ENCODE measurements at places on chromosomes 2 and 18.

DNA sequence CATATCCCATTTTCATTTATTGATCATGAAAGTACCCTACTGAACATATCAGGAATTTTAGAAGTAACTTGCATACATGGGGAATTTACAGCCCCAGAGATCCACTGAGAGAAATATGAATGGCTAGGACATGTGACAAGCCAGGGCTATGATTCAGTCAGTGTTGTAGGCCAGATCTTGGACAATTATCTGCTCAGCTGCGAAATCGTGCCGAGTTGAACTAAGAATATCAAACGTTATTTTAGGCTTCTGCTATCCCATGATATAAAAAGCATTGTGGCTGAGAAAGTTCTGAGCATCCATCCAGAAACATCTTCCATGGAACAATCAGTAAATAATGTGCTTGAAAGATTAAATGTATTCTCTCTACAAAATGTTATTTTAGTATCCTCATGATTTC lies 85.7 kb upstream of the UNC80 start:
- no peak for DNase-seq

GRCh38 chr18:50926521-50926920 lies 41.3 kb upstream of the ELAC1 start:
- no peak for DNase-seq

DNA sequence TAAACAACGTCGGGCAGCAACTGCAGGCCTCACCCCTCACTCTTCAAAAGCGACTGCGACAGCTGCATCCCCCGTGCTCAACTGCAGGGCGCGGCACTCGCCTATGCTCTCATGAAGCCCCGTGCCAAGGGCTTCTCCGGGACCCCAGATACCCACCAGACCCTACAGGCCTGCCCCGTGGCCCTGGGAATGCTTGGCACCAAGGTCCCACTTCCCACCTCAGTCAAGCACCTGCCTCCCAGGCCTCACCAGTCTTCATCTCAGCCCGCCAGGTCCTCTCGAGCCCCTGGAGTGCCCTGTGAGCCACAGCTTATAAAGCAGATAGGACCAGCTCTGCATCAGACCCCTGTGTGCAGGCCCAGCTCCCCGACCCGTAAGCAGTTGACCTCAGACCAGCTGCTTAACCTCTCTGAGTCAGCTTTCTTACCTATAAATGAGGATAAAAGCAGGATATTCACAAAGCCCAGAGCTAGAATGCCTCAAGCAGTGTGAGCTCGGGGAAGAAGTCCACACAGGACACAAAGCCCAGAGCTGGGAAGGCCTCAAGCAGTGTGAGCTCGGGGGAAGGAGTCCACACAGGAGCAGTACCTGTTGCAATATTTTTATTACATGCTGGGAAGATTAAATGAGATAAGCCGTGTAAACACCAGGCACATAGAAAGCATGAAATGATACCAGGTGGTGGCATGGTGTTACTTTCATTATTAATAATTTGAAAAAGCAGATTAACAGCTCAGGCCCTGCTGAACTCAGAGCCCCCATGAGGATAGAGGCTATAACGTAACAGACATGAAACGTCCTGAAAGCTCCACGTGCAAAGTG lies 96.9 kb downstream of the HDAC4 start:
- no peak for DNase-seq

DNA sequence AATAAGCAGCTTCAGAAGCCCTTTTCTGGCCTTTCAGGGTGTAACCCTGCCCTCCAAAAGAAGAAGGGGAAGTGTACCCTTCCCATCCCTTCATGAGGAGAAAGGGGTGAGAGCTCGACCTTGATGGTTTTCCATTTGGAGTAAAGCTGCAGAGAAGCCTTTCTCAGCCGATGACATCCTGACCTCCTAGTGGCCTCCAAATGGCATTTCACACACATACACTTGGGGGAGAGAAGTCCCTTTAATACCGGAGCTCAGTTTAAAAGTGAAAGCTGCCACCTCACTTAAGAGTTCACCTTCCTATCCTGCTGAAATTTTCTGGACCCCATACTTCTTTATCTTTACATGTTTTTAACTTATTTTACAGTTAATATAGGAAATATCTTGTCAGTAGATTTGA lies 716.7 kb downstream of the DCDC2C start:
- no peak for DNase-seq

- DNase-seq = no peak
Measured at GRCh38 chr2:84940088-84940470, 30.9 kb upstream of the KCMF1 start.

GRCh38 chr2:68974251-68974650 lies at the start of gene GKN1:
Gene GKN1, plus strand, starts transcription at chr2:68974636. Its CDS starts 42 bp downstream, at chr2:68974678.
- no peak for DNase-seq

DNA sequence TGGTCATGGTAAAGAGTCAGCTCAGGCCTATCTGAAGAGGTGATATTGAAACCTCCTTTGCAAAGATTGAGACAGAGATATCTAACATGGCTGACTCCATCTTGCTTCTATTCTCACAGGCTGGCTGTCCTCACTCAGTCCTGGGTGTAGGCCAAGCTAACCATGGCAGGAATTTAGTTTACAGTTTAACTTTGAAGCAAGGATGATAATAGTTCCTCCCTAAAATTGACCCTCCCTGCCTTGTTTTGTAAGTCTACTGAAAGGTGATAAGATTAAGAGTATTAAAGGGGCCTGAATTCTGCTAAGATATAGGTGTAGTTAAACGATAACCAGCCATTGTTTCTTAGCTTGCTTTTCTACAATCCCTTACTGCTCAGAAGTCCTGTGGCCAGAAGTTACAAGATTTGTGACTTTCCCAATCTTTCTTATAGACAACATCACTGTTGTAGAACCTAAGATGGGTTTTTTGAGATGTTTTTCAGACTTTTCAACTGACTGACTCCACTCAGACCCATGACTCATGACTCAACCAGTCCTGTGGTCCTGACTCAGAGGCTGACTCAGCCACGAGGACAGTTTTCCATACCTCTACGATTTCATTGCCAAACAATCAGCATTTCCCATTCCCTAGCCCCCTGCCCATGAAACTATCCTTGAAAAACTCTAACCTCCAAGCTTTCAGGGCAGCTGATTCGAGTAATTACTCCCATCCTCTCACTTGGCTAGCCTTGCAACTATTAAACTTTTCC lies 195.7 kb upstream of the SESTD1 start:
- peak; percentile 70 for DNase-seq

DNA sequence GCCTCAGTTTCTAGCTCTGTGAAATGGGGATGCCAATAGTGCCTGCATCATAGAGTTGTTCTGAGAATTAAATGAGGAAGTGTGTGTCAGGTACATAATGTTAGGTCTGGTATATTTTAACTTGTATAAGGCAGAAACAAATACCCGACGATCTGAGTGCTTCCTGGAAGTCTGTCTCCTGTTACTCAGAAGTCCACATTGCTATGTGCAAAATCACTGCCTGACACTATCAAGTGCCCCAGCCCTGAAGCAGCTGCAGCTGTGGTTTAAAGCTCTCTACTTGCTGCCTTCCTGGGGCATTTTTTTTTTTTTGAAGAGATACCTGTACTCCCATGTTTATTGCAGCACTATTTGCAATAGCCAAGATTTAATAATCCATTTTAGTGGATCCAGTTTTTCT lies 125.3 kb downstream of the SLC4A3 start:
- DNase-seq = no peak

DNA sequence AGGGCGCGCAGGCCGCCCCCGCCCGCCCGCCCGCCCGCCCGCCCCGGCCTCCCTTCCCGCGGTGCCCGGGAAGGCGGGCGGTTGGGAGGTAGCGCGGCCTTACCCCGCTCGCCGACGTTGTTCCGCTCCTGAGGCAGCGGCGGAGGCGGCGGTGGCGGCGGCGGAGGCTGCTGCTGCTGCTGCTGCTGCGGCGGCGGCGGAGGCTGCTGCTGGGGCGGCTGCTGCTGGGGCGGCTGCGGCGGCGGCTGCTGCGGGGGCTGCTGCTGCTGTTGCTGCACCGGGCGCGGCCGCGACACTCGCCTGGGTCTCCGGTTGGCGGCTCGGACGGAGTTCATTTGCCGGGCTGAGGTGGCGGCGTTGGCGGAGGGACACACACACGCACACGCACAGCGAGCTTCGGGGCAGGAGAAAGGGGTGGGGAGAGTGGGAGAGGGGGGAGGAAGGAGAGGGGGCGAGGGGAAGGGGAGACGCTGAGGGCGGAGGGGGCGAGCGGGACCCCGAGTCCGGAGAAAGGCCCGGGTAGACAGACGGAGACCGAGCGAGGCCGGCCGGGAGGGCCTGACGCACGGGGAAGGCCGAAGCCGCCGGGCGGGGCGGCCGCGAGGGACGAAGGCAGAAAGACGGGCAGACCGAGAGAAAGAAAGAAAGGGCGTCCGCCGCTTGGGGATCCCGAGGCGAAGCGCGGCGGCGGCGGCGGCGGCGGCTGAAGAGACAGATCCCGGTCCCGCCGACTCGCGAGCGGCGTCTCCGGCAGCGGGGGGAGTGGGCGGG lies 727 bp downstream of the FBXO11 start:
- peak; percentile 29 for DNase-seq

GRCh38 chr2:131011486-131011885 lies 81.8 kb downstream of the FAM168B start:
- no peak for DNase-seq

GRCh38 chr18:46269275-46269674 lies 165.1 kb downstream of the HAUS1 start:
- DNase-seq = no peak

DNA sequence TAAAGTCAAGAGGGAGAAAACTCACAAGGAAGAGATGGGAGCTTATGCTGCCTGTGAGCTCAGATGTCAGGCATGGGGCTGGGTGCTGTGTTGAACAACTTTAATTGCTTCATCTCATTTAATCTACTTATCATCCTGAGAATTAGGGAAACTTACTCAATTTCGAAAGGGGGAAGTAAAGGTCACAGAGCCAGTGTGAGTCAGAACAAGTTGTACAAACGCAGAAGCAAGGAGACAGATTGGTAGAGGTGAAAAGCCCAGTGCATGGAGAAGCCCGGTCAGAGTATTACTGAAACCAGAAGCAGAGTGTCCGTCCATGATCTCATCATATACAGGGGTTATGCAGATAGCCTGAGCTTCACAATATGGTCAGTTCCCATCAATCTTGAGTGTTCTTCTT lies 281.1 kb upstream of the POU3F3 start:
- no peak for DNase-seq

- DNase-seq = no peak
Measured at GRCh38 chr18:73681912-73682311, 465.7 kb downstream of the FBXO15 start.

- peak; percentile 23 for DNase-seq
Measured at GRCh38 chr2:174158003-174158402, 90.3 kb downstream of the OLA1 start.

DNA sequence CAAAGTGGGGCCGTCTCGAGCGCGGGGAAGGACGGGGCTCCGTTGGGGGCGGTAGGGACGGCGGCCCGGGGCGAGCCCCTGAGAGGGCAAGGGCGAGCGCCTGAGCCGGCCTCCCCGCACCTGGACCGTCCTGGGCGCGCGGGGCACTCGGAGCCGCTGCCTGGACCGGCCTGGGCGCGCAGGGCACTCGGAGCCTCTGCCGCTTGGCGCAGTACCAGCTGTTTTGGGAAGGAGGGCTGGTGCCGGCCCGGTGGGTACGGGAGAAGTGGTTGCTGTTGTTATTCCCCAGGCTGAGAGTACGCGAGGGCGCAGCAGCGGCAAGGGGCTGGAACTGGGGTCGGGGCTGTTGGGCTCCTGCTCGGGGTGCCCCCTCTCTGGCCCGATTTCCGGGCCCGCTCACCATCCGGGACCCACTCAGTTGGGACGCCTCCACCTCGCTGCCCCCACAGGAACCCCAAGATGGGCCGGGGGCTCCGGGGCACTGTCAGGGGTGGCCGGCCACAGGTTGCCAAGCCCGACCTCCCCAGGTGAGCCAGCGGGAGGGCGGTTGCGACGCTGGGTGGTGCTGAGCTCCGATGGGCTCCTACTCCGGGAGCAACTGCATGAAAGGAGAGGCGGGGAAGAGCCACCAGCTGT lies 579 bp downstream of the ARHGEF4 start:
- DNase-seq = no peak

DNA sequence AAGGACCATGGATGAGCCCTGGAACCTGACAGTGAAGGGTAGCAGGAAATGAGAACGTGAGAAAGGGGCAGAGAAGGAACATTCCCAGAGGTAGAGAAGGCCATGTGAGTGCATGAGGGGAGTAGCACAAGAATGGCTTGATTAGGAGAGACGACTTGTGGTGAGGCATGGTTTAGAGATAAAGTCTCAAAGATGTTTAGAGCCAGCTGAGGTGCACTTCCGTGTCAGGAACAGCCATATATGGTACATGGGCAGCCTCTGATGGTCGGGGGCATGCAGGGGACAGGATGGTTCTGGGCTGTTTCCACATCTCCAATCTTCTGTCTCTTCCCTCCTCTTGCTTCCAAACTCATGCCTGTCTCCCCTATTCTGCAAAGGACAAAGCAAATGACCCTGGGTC lies 28.8 kb upstream of the EFEMP1 start:
- no peak for DNase-seq

DNA sequence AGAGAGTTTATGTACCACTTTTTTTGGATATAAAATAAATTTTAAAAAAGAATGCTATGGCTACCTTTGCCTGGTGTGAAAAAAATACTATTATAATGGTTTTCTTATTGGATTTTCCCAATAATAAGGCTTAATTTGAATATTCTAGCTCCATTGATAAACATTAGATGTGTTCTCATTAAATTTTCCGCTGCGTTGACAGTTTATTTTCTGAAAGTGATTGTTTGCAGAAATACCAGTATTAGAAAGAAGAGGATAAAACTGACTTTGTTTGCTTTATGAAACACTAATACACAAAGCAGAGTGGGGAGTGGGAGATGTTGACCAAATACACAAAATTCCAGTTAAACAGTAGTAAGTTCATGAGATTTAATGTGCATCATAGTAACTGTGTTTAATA lies 433.3 kb upstream of the TMEFF2 start:
- no peak for DNase-seq

GRCh38 chr18:73408469-73408868 lies 540.7 kb upstream of the NETO1 start:
- DNase-seq = no peak

DNA sequence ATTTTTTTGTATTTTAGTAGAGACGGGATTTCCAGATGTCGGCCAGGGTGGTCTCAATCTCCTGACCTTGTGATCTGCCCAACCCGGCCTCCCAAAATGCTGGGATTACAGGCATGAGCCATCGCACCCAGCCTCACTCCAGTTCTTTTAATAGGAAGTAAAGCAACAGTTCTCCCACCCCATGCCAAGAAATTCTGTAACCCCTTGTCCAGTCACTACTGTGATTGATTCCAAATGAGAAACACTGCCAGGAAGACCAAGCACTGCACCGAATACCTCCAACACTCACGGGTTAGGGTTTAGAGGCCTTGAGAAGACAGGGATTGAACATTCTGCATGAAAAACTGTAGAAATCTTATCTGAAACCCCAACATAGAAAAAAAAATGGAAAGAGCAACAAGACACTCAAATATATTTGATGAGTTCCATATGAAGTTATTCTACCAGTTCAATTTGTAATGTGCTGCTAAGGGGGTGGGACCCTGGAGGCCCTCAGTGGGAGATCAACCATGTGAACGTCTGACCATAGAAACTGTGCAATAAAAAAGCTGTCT lies 48.2 kb upstream of the BIN1 start:
- DNase-seq = no peak

DNA sequence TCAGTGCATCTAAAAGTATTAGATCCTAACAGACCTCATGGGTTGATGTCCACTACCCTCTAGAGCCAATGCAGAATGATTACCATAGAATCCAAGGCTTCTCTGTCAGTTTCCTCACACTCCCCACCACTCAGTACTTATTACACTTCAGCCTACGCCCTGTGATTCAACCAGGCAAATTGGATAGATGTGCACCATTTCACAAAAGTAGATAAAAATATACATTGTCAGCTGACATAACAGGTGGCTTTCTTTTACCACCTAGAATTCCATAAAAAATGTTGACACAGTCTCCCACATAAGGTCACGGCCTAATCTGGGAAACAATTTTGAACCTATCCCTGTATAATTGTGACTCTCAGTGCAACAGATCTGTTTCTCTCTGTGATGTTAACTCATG lies 144.9 kb downstream of the CERS6 start:
- no peak for DNase-seq

All from AG08396 (cell line).